Lower leg skin (tissue), 4 donors: ENCODE measurements at places on chromosomes 12 and 14.

DNA sequence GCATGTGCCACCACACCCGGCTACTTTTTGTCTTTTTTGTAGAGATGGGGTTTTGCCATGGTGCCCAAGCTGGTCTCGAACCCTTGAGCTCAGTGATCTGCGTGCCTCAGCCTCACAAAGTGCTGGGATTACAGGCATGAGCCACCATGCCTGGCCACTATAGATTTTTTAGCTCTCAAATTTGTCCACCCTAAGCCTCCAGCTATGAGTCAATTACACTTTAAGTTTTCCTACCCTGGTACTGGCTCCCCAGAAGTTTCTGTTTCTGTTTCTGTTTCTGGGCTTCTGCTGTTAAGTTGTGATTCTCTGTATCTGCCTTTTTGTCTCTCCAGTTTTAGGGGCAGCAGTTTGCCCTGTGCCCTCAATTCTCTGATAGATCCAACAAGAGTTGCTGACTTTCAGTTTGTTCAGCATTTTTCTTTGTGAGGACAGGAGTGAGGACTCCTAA, 4.4 kb upstream of the TINF2 start:
- no peak for DNase-seq

GRCh38 chr14:43525658-43526057, 981.4 kb downstream of the FSCB start:
- no peak for DNase-seq

DNA sequence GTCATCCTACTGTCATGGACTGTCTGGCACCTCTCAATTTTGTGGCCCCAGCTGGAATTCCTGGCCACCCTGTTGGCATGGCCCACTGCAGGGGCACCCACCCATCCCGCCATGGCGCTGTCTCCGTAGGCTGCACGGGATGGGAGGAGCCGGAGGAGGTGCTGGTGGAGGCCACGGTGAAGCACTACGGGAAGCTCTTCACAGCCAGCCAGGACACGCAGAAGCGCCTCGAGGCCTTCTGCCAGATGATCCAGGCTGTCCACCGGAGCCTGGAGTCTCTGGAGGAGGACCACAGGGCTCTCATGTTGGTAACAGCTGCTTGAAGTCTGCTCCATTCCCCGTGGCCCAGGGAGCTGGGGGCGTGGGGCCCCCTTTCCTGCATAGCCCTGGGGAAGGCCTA, 3.9 kb downstream of the CCDC197 start:
- no peak for DNase-seq

GRCh38 chr14:103225476-103225875, 102.2 kb downstream of the TNFAIP2 start:
- DNase-seq, result no peak

DNA sequence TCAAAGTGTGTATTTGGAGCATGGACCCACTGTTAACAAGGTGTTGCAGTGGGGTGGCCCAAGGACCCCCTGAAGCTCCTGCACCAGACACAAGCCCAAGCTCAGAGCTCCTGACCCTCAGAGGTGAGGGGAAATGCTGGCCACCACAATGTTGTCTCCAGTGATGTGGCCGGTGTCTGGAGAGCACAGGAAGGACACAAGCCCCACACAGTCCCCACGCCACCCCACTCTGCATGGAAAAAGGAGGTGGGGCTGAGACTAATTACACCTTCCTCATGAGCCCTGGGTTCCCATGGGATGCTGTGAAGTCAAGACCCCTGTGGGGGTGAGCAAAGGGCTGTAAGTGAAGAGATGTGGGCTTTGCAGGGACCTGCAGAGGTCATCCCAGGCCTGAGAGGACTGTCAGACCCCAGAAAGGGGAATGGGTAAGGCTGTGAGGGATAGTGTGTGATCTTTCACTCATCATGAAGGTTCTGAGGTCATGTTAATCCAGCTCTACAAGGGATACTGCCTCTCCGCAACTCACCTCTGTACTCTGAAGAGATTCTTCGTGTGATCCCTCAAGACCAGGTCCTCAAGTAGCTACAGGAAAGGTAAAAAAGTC, 136.3 kb upstream of the DHRS4 start:
- DNase-seq, result no peak

DNA sequence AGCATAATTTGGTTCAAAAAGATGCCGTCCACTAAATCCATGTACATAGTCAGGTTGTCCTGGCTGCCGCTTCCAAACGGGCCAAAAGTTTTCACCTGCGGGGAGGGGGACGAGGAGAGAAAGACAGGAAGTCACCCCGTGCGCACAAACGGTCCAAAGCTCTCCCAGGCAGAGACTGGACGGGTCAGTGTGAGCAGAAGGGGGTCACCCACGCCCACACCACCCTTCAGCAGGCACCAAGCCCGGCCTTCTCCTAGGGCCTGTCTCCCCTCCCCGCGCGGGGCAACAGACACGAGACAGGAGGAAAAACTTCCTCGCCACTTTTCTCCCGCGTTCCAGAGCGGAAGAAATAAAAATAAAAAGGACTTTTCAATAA, 888 bp downstream of the CCDC88C start:
- DNase-seq, result no peak

GRCh38 chr12:75656648-75657047, 145.2 kb upstream of the KRR1 start:
- DNase-seq, result no peak

- DNase-seq, result no peak
These were observed 224.2 kb downstream of the EGLN3 start for GRCh38 chr14:33726685-33727084.

DNA sequence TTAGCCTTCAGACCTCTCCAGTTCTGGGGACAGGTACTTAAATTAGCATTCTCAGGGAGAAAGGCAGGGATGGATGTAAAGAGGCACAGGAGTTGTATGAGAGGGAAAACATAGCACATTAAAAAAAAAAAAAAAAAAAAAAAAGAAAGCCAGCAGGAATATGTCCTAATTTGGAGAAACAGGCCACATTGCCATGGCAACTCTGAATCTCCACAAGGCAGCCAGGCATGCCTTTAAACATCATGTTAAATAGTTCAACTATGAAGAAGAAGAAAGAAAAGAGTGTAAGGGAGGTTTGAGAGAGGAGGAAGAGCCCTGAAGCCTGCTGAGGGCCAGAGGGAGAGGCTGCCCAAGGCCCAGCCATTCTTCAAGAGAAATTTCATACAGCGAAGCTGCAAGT, 145.8 kb downstream of the GRIN2B start:
- DNase-seq, result no peak

- no peak for DNase-seq
These were observed 17.4 kb downstream of the BICDL1 start for GRCh38 chr12:120006258-120006975.

- DNase-seq, result no peak
These were observed 102.6 kb downstream of the OSBPL8 start for GRCh38 chr12:76457010-76457409.
